ENCODE measurements at places on chromosomes 2 and 18.

- DNase-seq: no peak
These were observed 81.7 kb upstream of the DNAJC10 start for GRCh38 chr2:182634386-182634785.

GRCh38 chr2:111062417-111062816 lies 58.3 kb upstream of the BCL2L11 start:
- DNase-seq: no peak

DNA sequence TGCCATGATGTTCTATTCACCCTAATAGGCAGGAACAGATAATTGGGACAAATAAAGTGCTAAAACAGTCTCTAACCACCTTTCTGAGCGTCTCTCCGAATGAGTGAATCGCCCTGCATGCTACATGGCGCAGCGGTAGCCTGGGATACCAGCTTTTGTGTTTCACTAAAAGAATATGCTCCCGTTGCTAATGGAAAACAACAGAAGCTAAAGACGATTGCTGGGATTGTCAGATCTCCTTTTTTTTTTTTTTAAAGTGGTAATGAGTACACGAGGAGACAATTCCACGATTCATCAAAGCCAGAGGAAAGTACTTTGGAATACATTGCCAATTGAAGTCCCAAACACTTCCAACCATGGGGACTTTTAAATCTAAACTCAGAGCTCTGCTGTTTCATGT lies 1815.3 kb upstream of the CELF4 start:
- no peak for DNase-seq

- DNase-seq: no peak
These were observed 189.6 kb downstream of the DSC3 start for GRCh38 chr18:30852980-30853379.

DNA sequence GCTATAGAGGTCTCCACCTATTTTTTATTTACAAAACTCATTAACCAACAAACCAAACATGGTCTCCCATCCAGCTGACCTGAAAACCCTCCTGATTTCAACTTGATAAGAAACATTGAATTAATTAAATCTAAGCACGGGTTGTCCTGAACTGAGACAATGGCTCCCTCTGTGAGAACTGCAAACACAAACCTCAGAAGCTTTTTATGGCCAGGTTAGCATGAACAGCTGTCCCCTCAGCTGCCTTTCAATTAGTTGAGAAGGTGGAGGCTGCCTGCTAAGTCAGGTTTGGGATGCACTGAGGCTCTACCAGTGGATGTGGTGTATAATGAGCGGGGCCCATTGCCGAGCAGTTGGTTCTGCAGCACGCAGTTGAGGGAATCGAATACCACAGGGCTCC lies 258.5 kb upstream of the DDX18 start:
- no peak for DNase-seq

- peak; percentile 11 for DNase-seq
These were observed 44.1 kb downstream of the TRAPPC12 start for GRCh38 chr2:3423492-3424170.

- no peak for DNase-seq
These were observed 92.2 kb upstream of the MBOAT2 start for GRCh38 chr2:9095690-9096089.

GRCh38 chr2:26011609-26011989 lies 22.3 kb upstream of the RAB10 start:
- DNase-seq: no peak

DNA sequence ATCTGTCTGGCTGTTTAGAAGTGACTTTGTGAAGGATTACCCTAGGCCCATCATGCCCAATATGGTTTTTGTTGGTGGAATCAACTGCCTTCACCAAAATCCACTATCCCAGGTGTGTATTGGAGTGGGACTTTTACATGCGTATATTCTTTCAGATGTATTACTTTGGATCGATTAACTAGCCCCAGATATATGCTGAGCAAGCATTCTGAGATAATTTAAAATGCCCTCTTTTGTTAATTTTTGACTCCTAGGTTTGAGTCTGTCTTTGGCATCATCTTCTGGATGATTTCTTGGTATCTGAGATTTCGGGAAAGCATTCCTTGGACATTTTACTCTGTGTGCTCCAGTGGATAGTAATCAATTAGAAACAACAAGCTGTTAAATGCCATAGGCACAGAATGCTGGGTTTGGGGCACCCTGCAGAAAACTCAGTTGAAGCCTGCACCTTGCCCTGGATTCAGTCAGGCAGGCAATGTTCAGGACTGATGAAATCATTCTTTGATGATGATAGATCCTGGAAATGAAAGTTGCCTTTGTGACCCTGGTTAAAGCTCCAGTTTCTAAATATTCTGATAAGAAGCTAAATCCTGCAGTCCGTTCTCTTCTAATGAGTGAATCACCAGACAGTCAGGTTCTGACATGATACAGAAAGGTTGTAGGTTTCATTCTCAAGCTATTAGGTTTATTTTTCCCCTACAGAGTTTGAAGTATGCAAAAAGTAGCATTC lies 1.1 kb downstream of the UGT1A1 start:
- DNase-seq: no peak

GRCh38 chr2:241570961-241571581 lies 12.5 kb downstream of the BOK start:
- no peak for DNase-seq

GRCh38 chr2:41151746-41152145 lies 699.9 kb upstream of the SLC8A1 start:
- no peak for DNase-seq

GRCh38 chr2:1707771-1708418 lies 36.4 kb downstream of the PXDN start:
- peak; percentile 66 for DNase-seq

DNA sequence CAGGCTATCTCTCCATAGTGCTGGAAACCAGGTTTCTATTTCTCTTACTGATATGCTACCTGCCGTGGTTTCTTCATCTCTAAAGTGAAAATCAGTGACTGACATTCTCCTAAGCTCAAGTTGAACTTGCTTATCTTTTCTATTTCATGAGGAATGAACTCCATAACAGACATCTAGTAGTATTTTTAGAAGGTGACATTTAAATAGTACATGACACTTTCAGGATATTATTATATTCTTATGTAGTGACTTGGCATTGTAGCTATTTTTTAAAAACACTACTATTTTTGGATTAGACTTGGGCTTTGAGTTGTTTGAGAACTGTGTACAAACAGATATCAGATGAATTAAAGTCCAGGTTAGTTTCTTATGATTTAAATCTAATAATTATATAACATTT lies 1381.8 kb downstream of the DSC3 start:
- DNase-seq: no peak

DNA sequence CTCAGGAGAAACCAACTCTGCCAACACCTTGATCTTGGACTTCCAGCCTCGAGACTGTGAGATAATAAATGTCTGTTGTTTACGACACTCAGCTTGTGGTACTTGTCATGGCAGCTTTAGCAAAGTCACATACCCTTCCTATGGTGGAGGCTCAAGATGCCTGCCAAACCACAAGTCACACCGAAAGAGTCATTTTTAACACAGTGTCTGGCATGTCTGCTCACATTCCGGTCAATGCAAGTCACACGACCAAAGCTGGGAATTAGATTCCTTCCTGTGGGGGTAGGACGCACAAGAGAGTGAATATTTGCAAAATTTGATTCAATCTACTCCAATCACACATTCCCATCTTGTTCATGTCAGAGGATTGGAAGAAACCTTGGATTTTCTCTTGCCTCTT lies 24.6 kb downstream of the KCNE4 start:
- peak; percentile 68 for DNase-seq

DNA sequence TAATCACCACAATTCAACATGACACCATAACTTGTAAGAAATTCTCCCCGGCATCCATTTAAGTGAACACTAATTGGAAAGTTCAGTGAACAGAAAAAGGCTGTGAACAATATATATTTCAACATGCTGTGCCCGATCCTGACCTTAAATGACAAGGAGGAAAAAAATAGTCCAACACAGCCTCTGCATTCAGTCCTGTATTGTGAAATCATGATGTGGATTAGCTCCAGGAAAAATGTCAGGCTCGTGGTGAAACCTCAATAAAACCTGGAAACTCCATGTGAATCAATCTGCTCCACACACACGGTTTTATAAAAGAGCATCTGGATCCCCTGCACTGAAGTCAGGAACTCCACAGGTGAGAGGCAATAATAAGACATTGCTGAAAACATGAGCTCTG lies 145.4 kb upstream of the SPOPL start:
- DNase-seq: peak; percentile 71

DNA sequence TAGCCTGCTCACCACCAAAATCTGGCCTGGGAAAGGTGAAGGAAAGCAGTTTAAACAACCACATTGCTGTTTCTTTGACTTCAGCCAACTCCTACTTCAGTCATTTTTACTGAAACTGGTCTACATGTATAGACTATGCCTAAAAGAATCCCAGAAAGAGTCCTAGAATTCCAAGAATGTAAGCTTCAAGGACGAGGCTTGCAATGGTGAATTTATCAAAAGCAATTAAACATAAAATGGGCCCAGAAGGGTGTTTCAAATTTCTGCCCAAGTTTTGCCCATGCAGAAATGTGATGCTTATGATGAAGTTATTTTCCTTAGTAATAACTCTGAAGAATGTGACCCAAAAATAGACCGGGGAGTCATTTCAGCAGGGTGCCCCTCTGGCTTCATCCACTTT lies 16.6 kb downstream of the EN1 start:
- no peak for DNase-seq

DNA sequence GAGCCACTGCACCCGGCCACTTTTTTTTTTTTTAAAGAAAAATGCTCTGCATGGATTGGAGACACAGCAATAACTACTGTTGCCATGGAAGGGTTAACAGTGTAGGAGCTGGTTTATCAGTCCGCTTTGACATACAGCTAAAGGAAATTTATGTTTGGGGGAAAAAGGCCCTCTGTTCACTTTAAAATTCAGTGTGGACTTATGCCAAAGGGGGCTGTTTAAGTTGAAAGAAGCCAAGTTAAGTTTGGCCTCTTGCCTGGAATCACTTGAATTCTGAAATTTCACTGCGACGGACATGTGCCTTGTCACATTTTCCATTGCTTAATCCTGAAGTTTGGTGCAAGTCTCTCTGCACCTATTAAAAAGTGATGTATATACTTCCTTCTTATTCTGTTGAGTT lies 3.1 kb downstream of the KCNE4 start:
- DNase-seq: peak; percentile 59

GRCh38 chr2:168635065-168635577 lies 167.3 kb upstream of the NOSTRIN start:
- DNase-seq: peak; percentile 75

- no peak for DNase-seq
These were observed 17.7 kb upstream of the IGFBP2 start for GRCh38 chr2:216615298-216616082.

DNA sequence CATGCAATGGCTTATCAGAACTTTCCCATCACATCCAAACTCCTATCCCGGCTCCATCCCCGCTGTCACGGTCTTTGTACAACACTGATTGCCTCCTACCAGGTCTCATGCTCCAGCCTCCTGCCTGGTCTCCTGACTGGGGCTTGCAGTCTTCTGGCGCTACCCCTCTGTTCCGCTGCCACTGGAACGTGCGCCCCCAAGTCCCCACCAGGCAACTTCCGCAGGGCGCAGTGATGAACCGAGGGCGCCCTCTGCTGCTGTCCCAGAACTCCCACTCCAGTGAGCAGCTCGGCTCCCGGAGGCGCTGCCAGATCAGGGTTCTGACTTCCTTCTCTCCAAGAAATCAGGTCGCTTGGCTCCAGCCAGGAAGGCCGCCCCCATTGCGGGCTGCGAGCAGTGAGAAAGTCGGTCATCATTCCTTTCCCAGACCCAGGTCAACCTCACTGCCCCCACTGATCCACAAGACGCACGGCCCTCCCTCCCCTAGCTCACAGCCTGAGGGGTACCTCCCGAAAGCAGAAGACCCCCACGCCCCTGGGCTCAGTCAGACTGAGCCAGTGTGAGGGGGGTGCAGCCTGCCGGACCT lies 43.9 kb upstream of the RAB11FIP5 start:
- DNase-seq: peak; percentile 40

DNA sequence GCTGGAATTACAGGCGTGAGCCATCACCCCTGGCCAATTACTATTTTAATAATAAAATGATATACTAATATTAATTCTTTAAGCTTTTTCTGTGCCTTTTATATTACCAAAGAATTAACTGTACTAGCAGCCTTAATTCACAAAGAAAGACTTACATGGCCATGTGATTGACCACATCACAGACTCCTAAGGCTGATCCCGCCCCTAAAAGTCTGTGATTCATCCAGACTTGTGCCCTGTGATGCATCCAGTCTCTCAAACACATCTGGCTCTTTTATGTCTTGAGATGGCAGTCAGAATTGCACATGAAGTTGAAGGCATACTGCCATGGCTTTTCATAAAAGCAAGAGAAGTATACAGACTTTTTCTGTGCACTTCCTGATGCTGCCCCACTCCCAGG lies 91.7 kb downstream of the DTNA start:
- peak; percentile 28 for DNase-seq

DNA sequence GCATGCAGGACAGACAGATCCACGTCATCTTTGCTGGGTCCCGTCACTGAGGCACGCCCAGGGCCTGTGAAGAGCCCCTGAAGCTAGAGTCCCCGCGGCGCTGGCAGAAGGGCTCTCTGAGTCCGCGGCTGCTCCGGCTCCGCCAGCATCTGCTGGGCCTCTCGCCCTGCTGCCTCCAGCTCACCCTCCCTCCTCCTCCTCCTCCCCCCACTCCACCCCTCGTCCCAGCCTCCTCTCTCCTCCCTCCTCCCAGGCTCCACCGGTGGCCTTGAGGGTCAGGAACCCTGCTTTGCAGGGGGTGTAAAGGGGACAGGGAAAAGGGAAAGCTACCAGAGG lies at the start of gene TNS1:
TSS of gene TNS1 (minus strand) at position 151 of the 336 bp plus-strand sequence. CDS start at position 28, 123 bp downstream.
- no peak for DNase-seq

DNA sequence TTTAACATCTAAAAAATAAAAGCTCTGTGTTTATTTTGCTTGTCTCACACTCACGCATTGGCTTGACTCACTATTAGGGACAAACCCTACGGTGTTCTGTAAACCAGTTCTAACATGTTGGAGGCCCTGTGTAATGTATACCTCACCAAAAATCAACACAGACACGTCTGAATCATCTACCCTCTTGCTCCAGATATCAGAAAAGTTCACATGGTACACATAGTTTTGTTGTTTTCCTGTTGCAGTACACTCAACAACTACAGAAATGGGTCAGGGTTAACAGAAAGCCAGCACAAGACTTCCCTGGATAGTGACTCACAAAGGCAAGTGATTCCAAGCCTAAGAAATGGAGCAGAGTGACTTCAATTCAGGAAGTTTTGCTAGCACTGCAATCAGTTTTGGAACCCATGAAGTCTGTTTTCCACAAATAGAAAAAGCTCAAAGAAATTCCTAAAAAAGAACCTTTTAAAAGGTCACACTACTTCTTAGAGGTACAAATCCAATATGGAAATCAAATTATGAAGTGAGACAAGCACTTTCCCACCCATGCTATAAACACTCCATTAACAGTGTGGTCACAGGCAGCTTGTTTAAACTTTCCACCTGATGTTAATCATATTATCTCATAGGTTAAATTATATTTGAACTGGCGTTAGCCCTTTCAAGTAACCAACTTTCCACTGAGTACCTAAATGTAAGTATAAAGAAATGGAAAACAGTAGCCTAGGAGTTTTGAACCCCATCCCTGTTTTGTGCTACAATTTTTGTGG lies 87.4 kb downstream of the GAREM1 start:
- peak; percentile 39 for DNase-seq

Data from fibroblast of skin of left quadriceps (primary cell).